ENCODE measurements at places on chromosomes 4 and X.

DNA sequence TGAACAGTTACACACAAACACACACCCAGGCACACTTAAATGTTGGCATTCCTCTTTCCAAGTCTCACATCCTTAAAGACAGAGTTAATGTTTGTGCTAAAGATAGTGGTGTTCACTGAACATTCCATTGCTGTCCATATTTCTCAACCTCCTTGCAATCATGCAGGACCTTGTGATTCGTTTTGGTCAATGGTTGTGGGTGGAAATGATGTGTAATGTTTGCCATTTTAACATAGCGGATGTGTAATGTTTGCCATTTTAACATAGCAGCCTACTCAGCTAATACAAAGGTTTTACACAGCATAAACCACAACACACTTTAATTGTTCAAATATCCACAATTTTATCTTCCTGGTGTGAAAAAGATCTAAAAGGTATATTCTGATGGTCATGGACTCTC, 93.9 kb downstream of the CEP44 start:
- no peak for DNase-seq

DNA sequence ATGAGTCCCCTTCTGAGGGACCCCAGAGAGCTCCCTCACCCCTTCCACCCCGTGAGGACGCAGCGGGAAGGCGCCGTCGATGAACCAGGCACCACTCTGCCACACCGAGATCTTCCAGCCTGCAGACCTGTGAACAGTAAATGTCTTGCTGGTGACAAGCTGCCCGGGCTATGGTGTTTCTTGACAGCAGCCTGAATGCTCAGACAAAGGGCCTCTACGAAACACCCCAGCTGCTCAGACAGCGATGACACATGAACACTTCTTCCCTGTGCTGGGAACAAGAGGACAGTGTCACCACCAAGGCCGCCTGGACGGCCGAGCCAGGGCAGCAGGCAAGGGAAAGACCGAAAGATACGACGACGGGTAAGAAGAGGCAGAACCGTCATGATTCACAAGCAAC, 30.6 kb upstream of the GTPBP6 start:
- no peak for DNase-seq

- no peak for DNase-seq
Measured at GRCh38 chr4:52864793-52865192, 2.7 kb downstream of the RASL11B start.

DNA sequence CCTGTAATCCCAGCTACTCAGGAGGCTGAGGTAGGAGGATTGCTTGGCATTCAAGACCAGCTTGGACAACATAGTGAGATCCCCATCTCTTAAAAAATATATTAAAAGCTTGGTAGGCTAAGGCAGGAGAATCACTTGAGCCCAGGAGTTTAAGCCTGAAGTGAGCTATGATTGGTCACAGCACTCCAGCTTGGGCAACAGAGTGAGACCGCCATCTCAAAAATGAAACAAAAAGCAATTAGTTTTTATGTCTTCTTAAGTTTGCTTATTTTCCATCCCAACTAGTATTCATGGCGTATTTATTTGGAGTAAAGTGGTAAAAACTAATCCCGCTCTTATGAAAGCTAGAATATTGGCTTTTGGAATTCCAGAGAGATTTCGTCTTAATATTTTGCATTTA, 25.4 kb upstream of the PDE5A start:
- DNase-seq, result no peak

DNA sequence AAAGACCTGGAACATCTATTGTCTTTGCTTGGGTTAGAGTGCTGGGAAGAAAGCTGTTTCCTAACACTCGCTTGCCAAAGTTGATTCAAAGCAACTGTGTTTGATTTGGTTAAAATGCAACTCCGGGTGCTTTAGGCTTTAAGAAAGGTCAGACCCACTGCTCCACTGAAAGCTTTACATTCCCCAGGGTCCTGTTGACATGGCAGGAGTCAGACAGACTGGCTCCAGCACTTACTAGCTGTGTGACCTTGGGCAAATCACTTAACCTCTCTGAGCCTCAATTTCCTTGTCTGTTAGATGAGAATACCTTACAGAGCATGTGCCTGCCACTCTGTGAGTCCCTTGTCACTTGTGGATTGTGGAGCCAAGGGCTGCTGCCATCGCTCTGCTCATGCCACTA, 39.0 kb downstream of the DGKK start:
- DNase-seq, result no peak

DNA sequence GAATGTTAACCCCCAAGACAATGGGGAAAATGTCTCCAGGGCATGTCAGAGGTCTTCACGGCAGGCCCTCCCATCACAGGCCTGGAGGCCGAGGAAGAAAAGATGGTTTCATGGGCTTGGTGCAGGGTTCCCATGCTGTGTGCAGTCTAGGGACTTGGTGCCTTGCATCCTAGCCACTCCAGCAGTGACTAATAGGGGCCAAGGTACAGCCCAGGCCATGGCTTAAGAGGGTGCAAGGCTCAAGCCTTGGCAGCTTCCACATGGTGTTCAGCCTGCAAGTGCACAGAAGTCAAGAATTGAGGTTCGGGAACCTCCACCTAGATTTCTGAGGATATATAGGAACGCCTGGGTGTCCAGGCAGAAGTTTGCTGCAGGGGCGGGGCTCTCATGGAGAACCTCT, 50.6 kb downstream of the BMP3 start:
- DNase-seq, result no peak

- no peak for DNase-seq
Measured at GRCh38 chr4:38610966-38611431, 53.0 kb upstream of the KLF3 start.

DNA sequence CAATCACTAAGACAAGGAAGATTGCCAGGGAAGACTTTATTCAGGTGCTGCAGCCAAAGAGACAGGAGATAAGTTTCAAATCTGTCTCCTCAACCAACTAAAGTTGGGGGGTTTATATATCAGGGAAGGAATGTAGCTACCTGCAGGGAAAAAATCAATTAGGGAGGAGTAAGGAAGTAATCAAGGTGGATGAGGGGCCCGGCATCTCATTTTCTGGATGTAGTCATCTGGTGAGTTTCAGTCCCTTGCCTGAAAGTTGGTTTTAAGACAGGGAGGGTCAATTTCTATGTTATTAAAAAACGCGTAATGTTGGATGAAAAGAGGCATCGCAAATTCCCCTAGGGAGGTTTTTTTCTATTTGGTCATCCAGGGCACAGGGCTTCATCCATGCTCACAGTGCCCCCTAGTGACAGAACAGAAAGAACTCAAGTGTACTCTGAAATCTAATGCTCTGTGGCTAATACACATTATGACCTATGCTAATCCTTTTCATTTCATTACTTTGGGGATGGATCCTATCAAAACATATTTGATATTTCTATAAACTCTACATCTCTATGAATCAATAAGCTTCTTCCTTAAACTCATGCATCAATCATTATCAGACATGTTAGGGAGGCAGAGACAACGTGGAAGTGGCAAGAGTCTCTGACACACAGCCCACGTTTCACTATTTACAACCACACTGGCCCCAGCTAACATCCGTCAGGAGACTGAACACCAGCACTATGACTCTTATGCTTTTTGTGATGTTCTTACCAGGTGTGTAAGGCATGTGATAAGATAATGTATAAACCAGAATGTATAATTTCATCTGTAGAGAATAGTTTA, 1577.0 kb upstream of the TENM3 start:
- no peak for DNase-seq

- DNase-seq, result no peak
Measured at GRCh38 chr4:6777636-6778281, 4.8 kb upstream of the KIAA0232 start.

- DNase-seq, result no peak
Measured at GRCh38 chr4:126465341-126465740, 1150.6 kb downstream of the FAT4 start.

- DNase-seq, result no peak
Measured at GRCh38 chrX:3516051-3516541, 169.6 kb upstream of the MXRA5 start.

GRCh38 chr4:42225286-42225685, 72.8 kb upstream of the BEND4 start:
- no peak for DNase-seq

- no peak for DNase-seq
Measured at GRCh38 chr4:189656641-189657040, 284.0 kb upstream of the FRG1 start.

DNA sequence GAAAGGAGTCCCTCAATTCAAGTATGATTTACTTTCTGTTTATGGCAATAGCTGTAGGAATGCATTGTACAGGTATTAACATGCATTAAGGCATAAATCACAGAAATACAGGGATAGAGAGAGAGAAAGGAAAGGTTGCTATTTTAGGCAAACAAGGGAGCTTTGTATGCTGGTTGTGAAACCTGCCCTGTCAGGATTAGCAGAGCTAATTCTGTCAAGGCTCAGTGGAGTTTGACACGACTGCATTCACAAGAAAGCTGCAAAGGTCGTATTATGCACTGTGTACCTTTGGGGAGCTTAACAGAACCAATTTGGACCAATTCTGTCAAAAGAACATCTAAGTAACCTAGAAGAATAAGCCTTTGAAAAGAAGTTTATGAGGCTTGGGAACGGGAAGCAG, 239.3 kb downstream of the GRIA2 start:
- DNase-seq, result no peak

- no peak for DNase-seq
Measured at GRCh38 chr4:110484029-110484428, 8.1 kb downstream of the ENPEP start.

DNA sequence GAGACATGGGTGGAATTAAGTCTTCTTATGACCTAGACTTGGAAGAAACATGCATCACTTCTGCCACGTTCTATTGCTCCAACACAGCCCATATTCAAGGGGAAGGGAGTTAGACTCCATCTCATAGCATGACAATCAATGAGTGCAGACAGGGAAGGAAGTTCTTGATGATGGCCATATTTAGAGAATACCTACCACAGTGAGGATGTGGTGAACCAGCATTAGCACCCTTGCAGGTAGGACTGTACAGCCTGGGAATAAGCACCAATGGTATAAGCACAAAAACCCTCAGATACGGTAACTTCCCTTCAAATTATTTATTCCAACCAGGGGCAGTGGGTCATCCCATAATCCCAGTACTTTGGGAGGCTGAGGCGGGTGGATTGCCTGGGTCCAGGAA, 29.8 kb downstream of the PAGE2 start:
- DNase-seq, result no peak

GRCh38 chr4:1533501-1534064, 127.3 kb upstream of the NKX1-1 start:
- no peak for DNase-seq

- no peak for DNase-seq
Measured at GRCh38 chrX:19840899-19841648, 46.3 kb downstream of the SH3KBP1 start.

- no peak for DNase-seq
Measured at GRCh38 chr4:147843162-147843561, 111.3 kb downstream of the ARHGAP10 start.

- no peak for DNase-seq
Measured at GRCh38 chrX:22118161-22118830, 86.2 kb downstream of the PHEX start.

- DNase-seq, result no peak
Measured at GRCh38 chr4:102400898-102401297, 55.6 kb upstream of the SLC39A8 start.

GRCh38 chrX:120517936-120518335, 42.8 kb downstream of the CUL4B start:
- no peak for DNase-seq

- DNase-seq, result no peak
Measured at GRCh38 chr4:67632492-67632891, 68.5 kb downstream of the UBA6 start.

GRCh38 chr4:26566133-26566532, 17.8 kb upstream of the TBC1D19 start:
- no peak for DNase-seq

DNA sequence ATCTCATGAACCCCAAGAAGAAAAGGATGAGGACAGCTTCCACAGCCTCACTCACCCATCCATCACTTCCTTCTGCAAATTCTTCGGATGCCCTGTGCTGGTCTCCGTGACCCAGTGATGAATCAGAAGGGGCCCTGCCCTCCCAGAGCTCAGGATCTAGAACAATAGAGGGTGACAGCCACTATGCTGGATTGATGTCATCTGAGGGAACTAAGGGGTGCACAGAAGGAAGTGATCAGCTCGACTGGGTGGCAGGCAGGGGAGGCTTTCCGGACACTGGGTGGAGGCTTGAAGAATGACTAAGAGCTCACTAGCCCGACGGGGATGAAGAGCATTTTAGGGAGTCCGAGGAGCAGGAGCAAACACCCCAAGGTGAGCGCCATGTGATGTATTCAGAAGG, 1.4 kb upstream of the ZNF185 start:
- DNase-seq, result no peak

- DNase-seq, result no peak
Measured at GRCh38 chrX:10519278-10519677, 101.1 kb downstream of the MID1 start.

DNA sequence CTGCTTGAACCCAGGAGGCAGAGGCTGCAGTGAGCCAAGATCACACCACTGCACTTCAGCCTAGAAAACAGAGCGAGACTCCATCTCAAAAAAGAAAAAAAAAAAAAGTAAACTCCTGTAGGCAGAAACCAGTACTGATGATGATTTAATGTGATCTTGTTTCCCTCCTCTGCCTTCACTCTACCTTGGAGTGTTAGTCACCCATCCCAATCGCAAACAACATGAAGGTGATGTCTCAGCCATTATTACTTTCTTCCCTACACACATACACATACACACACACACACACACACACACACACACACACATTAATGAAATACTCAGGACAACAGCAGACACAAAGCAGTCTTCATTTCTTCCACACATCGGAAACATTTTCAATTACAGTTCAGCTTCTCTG, 15.6 kb downstream of the XKRX start:
- DNase-seq, result no peak

GRCh38 chrX:18946157-18946556, 37.8 kb downstream of the PHKA2 start:
- no peak for DNase-seq

GRCh38 chr4:164615964-164616363, 138.0 kb upstream of the SMIM31 start:
- DNase-seq, result no peak

GRCh38 chrX:133265331-133265730, 47.2 kb upstream of the TFDP3 start:
- no peak for DNase-seq

DNA sequence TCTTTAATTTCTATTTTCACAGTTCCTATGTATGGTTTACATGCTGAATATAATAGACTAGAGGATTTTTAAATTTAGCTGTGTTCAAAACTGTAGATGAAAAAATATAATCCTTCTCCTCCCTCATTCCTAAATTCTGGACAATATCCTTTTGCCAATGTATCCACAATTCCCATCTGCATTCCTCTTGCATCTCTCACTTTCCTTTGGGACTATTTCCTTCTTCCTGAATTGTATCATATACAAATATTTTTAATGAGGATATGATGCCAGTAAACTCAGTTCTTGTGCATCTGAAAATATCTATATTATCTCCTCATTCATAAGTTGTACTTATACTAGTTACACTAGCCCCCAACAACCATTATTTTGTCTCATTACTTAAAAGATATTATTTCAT, 46.7 kb downstream of the DDX60L start:
- DNase-seq, result no peak

GRCh38 chr4:176927117-176927516, 134.4 kb upstream of the VEGFC start:
- no peak for DNase-seq

- DNase-seq, result no peak
Measured at GRCh38 chr4:98383431-98384106, 122.4 kb downstream of the RAP1GDS1 start.

- DNase-seq, result no peak
Measured at GRCh38 chr4:48930654-48931053, 24.1 kb upstream of the OCIAD2 start.

GRCh38 chr4:155618183-155618838, 48.3 kb upstream of the GUCY1A1 start:
- DNase-seq, result no peak

GRCh38 chr4:159272273-159273140, 169.6 kb downstream of the RAPGEF2 start:
- no peak for DNase-seq
